ENCODE measurements at places on chromosomes 5 and 9.

DNA sequence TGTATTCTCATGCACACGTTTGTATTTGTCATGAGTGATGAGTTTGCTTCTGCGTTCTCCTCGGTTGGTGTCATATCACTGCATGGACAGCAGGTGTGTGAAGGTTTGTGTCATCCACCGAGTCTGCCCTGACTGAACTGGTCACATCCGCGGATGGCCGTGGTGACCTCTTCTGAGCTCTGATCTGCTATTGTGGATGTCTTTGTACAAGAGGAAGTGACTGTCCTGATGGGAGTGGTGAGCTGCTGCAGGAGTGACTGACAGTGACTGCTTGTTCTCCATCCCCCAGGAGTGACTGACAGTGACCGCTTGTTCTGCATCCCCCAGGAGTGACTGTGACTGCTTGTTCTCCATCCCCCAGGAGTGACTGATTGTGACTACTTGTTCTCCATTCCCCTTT, 69.9 kb downstream of the EHMT1 start:
- DNase-seq: peak; percentile 71

DNA sequence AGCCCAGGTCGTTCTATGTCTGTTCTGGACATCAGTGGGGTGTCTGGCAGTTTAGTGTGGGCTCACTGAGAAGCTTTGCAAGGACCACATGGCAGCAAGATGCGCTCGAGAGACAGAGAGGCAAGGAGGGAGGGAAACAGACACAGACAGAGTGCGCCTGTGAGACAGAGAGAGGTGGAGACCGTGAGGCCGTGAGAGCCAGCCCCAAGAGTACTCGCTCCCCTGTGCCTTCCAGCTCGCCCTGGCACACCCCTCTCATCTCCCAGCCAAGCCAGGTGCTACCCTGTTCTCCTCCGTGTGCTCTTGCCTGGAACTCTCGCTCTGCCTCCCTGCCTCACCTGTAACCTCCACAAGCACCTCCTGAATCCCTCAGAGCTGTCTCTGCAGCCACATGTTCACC, 106.8 kb downstream of the EHMT1 start:
- DNase-seq: no peak

DNA sequence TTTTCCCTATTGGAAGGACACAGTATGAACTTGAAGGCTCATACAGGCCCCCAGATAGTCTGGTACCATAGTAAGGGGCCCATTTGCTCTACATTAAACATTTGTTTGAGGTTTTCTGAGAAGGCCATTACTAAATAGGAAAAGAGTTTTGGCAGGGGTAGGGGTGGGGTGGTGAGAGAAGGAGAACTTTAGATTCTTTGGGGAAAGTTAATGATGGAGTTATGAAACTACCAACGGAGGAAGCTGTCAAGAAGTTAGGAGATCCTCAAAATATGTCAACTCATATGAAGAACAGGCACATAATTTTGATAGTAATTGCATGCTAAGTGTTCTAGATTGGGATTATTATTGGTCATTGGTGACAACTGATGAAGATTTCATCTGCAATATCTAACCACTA, 114.7 kb downstream of the TAF11L14 start:
- DNase-seq: no peak

- no peak for DNase-seq
Observed at GRCh38 chr5:175711031-175711430, 53.2 kb downstream of the HRH2 start.

GRCh38 chr9:27485158-27485557, 38.9 kb upstream of the IFNK start:
- DNase-seq: no peak

- DNase-seq: no peak
Observed at GRCh38 chr5:9380109-9380508, 165.8 kb downstream of the SEMA5A start.

GRCh38 chr9:109403116-109403515, 82.3 kb upstream of the EPB41L4B start:
- DNase-seq: no peak

DNA sequence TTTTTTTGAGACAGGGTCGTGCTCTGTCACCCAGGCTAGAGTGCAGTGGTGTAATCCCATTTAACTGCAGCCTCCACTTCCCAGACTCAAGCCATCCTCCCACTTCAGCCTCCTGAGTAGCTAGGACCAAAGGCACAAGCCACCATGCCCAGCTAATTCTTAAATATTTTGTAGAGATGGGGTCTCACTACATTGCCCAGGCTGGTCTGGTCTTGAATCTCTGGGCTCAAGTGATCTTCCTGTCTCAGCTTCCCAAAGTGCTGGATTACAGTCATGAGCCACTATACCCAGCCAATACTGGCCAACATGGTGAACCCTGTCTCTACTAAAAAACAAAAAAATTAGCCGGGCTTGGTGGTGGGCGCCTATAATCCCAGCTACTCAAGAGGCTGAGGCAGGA, 6.8 kb downstream of the DCAF12 start:
- DNase-seq: no peak

- no peak for DNase-seq
Observed at GRCh38 chr9:22204240-22204639, 195.1 kb upstream of the CDKN2B start.

DNA sequence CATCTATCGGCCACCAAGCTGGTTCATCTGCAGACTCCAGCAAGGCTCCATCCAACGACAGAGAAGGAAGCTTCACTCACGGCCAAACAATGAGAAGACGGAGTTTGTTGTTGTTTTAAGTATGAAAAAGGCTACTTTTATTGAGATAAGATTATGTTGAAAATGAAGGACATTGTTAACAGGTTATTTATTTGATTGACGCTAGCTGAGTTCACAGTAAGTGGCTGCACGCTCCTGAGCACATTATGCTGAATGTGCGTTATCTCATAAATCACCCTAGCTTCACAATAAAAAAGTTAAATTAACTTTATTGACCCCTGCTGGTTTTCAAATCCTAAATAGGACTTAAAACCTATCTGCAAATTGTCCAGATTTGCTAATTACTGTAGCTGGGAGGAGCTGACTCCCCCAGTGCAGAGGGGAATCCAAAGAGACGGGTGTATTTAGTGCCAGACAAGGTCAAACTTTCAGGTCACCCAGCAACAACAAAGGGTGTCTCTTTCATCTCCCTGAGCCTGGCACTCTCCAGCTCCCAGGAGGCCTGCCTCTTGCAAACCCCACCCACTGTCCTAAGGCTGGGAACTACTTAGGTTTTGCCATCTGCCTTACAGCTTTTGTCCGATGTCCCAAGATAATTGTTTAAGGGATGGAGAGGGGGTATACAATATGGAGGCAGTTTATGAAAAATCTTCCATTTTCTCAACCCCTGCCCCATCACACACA, 129.2 kb downstream of the ZDHHC21 start:
- DNase-seq: no peak

DNA sequence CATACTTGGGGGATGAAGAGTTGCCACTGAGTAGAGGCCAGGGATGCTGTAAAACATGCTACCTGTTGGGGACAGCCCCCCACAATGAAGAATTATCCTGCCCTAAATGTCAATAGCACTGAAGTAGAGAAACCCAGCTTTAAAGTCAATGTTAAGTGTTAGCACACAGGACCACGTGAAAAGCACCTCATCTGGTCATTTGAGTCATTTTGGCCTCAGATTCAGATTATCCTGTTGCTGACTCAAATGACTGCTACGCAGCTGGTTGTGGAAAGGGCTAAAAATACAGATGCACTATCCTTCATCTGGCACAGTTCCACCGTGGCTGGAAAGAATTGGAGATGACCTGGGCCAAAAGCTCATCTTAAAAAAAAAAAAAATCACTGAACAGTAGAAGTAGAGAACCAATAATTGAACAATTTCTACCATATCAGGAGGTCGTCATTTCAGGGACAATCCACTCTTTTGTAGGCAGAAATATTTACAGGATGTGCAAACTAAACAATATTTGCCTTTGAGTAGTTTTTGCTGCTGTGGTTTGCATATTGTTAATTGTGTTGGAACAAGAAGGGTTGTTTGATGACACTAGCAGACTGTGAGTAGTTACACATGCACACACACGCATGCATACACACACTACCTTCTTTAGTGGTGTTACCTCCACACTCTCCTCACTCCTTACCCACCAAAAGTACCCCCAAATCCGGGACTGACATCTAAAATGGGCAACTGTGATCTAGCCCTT, 195.3 kb upstream of the KLF9 start:
- DNase-seq: no peak

DNA sequence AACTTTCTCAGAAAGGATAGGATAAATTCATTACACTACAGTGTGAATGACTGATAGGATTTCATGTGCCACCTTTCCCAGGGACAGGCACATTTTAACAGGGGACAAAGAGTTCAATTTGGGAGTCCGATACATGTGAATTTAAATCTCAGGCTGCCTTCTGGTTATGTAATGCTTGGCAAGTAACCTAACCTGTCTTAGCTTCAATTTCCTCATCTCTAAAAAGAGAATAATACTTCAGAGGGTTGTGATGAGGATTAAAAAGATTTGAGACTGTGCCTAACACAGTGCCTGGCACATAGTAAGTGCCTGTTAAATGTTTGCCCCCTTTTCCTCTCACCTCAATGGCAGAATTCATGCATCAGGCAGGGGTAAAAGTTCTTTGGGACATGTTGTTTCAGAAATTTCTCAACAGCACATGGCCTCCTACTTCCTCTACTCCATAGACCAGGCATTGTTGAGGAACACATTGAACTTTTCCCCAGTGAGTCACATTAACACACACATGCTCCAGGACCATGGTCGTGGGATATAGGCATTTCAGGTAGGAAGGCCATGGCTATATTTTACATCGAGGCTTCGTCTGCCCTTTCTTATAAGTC, 94.6 kb upstream of the EGFLAM start:
- DNase-seq: no peak

DNA sequence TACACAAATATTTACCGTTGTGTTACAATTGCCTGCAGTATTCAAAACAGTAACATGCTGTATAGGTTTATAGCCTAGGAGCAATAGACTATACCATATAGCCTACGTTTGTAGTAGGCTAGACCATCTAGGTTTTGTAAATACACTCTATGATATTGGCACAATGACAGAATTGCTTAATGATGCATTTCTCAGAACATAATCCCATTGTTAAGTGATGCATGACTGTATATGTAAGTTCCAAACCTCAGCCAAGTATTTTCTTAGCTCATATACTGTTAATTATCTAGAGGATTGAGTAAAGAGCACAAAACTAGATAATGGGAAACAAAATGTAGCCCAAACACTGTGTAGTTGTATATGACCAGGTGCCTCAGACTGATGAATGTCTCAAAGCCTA, 220.1 kb downstream of the ANXA1 start:
- DNase-seq: no peak

DNA sequence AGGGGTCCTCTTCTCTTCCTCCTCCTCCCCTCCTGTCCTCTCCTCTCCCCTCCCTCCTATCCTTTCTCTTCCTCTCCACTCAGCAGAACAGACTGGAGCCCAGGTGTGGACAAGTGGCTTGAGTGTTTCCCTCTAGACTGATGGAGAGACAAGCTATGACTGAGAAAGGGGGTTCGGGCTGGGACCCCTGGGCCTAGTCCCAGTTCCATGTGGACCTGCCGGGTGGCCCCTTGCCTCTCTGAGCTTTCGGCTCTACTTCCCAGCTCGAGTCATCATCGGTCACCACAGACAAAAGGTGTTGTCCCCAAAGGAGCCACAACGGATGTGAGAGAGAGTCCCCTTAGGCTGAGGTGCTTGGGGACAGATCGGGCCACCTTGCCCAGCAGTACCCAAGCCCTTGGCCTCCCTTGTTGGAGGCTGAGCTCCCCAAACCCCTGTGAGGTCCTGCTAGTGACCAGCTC, 3.4 kb upstream of the RXRA start:
- no peak for DNase-seq

DNA sequence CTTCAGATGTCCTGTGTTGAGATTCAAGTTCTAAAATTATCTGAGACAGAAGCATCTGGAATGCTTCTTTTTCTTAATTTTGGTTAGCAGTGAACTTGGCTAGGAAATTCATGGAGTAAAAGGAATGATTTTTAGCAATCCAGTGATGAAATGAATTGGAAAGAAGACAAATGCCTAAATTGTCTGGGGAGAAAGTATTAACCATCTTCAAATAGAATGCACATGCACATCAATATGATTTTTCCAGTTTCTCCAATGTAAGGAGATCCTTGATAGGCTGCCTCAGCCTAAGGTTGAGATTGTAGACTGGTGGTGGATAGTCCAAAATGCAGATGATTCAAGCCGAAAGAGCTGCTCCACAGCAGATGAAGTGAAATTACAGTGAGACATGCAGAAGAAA, 106.7 kb downstream of the PCSK5 start:
- no peak for DNase-seq

DNA sequence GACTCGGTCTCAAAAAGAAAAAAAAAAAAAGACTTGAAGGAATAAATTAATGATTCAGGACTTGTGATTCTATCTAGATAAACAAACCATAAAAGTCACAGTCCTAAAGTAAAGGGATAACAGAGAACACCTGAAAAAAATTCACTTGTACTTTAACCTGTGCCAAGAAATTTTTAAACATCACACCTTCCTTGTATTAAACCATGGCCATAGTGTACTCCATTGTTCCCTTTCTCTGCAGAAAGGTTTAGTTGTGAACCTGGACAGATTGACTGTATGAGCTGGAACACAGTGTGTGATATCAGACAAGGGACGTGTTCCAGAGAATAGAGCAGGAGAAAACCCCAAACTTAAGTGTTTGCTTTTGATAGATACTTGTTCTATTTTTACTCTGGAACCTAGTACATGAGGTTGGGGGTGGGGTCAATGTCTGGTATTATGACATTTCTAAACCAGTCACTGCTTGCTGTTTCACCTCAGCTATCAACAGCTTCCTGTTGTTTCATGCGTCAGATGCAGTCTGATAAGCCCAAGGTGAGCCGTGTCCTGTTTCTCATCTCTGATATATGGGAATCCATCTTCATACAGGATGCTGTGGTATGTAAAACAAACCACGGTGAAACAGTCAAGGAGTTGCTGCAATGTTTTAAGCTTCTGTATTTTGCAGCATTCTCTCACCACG, 62.5 kb upstream of the ITGA1 start:
- no peak for DNase-seq

GRCh38 chr9:2158111-2158610, 143.0 kb downstream of the SMARCA2 start:
- DNase-seq: peak; percentile 73

- DNase-seq: no peak
Observed at GRCh38 chr9:115396071-115396529, 278.1 kb upstream of the TNC start.

Data from pons (tissue), 1 donor.